ENCODE measurements at places on chromosomes 4 and X.

DNA sequence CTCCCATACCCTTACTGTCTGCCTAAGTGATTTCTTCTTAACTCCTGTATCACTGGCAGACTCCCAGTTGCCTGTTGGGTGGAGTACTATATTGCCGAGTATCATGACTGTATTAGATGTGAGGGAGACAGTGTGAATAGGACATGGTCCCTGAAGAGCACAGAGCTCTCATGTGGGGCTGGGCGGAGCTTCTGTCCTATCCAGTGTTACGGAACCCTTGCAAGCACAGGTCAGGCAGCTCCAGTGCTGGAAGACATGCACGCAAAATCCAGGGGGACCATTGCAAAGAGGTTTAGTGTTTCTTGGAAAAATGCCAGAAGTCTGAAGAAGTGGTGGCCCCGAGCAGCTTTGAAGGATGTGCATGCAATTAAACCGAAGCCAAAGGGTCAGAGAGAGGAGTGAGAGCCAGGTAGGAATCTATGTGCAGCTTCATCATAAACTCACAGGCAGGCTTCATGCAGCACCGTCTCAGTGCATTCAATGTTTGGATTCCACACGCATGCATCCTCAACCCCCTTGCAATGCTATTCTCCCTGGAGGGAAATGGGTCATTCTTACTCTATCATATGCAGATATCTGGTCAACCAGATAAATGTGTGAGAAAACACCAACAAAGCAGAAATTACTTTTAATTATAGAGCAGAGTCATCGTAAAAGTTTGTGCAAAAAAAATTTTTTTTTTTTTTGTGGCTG, 49.7 kb upstream of the DHRSX start:
- DNase-seq, result no peak

DNA sequence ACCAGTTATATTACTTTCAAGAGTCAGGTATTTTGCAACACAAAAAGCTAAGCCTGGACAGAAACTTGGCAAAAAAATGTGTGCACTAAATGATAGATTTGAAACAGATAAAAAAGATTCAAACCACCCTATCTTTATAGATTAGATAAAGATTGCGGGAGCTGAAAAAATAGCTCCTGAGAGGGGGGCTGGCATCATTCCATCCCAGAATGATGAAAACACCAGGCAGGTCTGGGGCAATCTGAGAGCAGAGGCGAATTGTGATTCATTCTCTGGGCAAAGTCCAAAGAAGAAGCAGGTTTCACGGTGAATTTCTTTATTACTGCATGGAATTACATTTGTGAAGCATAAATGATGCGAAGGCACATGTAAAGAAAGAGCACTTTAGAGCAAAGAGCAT, 168.5 kb upstream of the DMD start:
- no peak for DNase-seq

DNA sequence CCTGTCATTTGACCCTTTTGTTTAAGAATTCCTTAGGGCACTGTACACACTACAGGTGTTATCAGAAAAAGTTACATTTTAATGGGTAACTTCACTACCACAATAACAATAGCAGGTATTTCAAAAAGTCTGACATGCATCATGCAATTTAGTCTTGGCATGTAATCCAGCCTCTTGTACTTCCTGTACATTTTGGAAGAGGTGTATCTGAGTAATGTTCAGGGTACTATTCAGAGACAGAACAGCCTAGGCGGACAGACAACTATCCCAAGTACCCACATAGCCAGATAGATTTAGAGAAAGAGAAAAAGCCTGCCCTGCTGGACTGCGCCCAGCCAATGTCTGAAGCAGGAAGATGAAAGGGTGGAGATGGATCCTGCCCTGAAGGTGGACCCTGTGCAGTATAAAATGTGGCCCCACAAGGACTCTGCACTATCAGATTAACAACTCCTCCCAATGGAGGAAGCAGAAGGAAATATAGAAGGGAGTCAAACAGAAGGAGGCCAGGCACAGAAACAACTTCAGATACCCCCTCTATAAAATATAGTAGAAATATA, 8.5 kb downstream of the UGT2B7 start:
- no peak for DNase-seq

DNA sequence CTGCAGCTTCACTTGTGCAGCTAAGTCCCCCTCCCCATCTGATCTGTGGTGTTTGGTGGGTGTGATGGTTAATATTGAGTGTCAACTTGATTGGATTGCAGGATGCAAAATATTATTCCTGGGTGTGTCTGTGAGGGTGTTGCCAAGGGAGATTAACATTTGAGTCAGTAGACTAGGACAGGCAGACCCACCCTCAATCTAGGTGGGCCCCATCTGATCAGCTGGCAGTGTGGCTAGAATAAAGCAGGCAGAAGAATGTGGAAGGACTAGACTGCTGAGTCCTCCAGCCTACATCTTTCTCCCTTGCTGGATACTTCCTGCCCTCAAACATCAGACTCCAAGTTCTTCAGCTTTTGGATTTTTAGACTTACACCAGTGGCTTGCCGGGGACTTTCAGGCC, 103.5 kb upstream of the BOD1L1 start:
- no peak for DNase-seq

DNA sequence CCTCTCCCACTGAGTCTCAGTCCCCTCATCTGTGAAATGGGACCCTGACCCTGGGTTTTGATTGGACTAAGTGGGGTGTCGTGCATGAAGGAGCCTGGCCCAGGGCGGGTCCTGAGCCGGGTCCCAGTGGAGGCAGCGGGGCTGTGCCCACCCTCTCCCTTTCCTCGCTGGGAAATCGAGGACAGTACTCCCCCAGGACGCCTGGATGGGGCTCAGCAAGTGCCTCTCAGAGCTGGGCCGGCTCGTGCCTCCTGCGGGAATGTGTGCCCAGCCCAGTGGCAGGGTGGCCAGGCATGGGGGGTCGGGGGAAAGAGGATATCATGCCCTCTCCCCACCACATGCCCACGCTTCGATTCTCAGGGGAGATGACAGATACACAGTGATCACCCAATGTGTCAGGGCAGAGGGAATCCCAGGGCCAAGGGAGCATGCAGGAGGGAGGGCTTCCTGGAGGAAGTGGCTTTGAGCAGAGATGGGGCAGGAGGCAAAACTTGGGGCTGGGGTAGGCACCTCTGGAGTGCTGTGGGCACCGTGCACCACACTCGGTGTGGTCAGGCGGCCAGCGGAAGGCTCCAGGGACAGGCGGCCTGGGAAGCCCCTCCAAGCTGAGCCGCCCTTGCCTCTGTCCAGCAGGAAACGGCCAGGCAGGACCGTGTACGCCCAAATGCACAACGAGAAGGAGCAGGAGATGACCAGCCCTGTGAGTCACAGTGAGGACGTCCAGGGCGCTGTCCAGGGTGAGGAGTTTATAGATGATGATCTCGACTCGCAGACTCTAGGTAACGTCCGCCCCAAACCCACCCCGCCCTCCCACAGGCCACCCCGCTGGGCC, 203.0 kb downstream of the AFAP1 start:
- no peak for DNase-seq

DNA sequence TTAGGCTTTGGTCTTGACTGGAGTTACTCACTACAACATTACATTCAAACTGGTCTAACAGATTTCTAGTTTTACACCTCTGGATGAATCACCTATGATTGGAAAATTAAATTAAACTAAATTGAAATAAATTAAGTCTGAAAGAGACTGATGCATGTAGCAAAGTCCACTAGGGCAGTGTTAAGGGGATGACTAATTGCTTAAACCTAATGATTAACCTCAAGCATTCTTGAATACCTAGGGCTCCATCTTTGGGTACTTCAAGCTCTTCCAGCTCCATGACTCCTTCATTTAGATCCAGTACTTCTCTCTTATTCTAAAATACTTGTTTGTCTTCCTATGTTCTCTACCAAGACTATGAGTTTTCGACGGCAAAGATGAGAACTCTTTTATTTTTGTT, 86.8 kb downstream of the SH2D1A start:
- DNase-seq, result no peak

- no peak for DNase-seq
Measured at GRCh38 chr4:95181996-95182306, 366.8 kb downstream of the UNC5C start.

- DNase-seq, result no peak
Measured at GRCh38 chr4:184548316-184548647, 73.9 kb upstream of the IRF2 start.

GRCh38 chr4:163540977-163541376, 46.5 kb downstream of the TMA16 start:
- no peak for DNase-seq

GRCh38 chr4:181507180-181507835, 735.9 kb upstream of the TENM3 start:
- DNase-seq, result no peak

DNA sequence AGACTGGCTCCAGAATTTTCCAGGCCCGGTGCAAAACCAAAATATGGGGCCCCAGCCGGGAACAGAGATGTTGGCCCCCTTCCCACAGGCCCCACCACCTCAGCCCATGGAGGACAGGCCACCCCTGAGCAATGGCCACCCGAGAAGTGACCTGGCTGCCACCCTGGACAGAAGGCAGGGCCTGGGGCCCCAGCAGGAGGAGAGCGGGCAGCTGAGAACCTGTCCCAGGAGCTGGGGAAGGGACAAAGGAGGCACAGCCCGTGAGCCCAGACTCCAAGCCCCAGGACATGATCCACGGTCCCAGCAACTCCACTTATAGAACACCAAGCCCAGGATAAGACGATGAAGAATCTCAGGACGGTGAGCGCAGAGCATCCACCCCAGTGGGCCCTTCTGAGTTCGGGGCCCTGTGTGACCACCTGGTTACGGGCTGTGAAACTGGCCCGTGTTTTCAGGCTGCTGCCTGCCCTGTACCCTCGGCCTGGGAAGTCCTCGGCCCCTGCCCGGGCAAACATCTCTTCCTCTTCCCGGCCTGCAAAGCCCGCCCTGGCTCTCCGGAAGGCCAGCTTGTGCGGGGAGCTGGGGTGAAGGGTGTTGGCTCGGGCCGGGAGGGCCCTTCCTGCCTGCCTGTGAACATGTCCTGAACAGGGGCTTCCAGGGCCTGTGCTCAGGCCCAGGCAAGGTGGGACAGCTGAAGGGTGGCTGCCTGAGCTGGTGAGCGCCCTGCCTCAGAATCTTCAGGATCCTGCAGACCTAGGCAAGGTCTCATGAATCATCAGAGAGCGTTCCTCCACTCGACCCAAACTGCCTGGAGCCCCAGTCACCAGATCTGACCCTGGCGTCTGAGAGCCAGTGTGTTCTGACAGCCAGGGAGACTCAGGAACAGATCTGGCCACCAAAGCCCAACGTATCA, 47.0 kb upstream of the MAN2B2 start:
- no peak for DNase-seq

DNA sequence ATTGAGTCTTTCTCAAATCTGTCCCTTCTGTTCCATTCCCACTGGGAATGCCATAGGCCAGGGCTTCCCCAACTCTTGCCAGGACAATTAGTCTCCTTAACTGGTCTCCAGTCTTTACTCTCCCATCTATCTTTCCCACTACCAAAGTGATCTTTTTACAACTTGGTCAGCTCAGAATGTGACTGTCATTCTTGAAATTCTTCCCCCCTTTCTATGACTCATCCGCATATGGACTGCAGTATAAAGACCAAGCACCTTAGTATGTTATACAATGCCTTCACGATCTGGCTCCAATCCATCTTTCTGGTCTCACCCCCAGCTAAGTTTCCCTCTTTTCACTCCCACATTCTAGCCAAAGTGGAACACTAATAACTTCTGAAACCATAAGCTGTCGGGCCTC, 383.8 kb downstream of the OPHN1 start:
- DNase-seq, result no peak

GRCh38 chr4:102606261-102606660, 105.1 kb downstream of the NFKB1 start:
- DNase-seq, result no peak

- no peak for DNase-seq
Measured at GRCh38 chr4:123232439-123232838, 164.2 kb upstream of the SPRY1 start.

- DNase-seq, result no peak
Measured at GRCh38 chr4:88447371-88448095, 9.4 kb upstream of the HERC5 start.

GRCh38 chrX:16476692-16477091, 173.3 kb upstream of the S100G start:
- DNase-seq, result no peak

- DNase-seq, result no peak
Measured at GRCh38 chr4:89256203-89256800, 51.3 kb downstream of the GPRIN3 start.

- DNase-seq, result no peak
Measured at GRCh38 chr4:129364747-129365452, 268.9 kb downstream of the C4orf33 start.

DNA sequence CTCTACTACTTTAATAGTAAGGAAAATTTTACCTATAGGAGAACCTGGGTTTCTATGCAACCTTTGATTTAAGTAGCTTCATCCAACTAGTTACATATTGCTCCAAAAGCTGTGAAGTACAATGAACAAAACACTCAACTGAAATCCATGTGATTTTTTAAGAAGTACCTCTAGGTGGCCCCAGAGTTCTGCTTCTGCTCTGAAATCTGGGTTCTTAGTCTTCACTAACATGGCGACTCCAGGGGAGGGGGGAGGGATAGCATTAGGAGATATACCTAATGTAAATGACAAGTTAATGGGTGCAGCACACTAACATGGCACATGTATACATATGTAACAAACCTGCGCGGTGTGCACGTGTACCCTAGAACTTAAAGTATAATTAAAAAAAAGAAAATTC, 73.4 kb upstream of the MAGEB2 start:
- DNase-seq, result peak; percentile 2

GRCh38 chrX:151458824-151459223, 61.8 kb downstream of the VMA21 start:
- DNase-seq, result no peak

DNA sequence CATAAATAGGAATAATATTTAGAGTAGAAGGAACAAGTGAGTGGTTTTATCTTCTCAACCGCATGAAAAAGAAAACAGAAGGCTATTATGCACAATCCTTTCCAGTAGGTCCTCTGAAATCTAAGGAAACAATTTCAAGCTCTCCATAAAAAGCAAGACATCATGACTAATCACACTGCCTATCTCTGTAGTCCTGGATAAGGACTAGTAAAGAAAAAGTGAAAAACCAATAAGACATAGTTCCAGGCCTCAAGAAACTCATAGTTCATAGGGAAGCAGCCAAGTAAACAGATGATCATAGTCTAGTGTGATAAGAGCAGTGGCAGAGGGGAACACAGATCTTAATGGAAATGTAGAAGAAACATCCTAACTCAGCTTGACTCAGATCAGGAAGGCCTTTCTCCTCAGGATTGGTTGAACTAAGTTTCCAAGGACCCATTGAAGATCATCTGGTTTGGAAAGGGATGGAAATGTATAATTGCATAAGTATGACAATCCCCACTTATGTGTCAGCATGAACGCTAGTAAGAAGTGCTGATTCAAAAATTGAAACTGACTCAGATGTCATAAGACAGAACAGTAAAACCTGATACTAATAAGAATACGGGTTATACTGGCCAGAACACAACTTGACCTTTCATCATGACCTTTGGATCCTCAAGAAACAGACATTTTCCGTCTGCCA, 155.3 kb downstream of the GRIA3 start:
- DNase-seq, result no peak

Measured in activated CD4-positive, alpha-beta T cell treated with anti-CD3 and anti-CD28 coated beads for 48 hours (primary cell).